ENCODE measurements at places on chromosomes 12 and 14. TPM values are rescaled to one million over a fixed set of nuclear protein-coding genes. Genes with fewer than 3 reads are reported as not detected.

The CCDC184 gene
- 0.48 TPM for total RNA-seq

The ANHX gene
- not detected for total RNA-seq

The CLEC4D gene
- 0.71 TPM for total RNA-seq

The SLC25A47 gene
- total RNA-seq = not detected

The CYP27B1 gene
- total RNA-seq = 1.1 TPM

The CAMKK2 gene
- total RNA-seq = 39.7 TPM

The ST8SIA1 gene
- total RNA-seq = 4.0 TPM

The IL31 gene
- total RNA-seq = not detected

The CACNA2D4 gene
- total RNA-seq = 5.9 TPM

The AQP6 gene
- total RNA-seq = 0.05 TPM

The ALG10 gene
- 5.2 TPM for total RNA-seq

The IAPP gene
- total RNA-seq = not detected
